ENCODE measurements at places on chromosomes 2 and 18. TPM values are rescaled to one million over a fixed set of nuclear protein-coding genes. Genes with fewer than 3 reads are reported as not detected.
A peak's percentile ranks its signal among the peaks of the same experiment; 100 is the strongest.

CCDC178 gene
- not detected for total RNA-seq

KRTCAP3 gene
- not detected for total RNA-seq

SLC14A1 gene
- total RNA-seq, result 0.34 TPM

XIRP2 gene
- 0.06 TPM for total RNA-seq

PRSS56 gene
- total RNA-seq, result 0.40 TPM

REG1A gene
- total RNA-seq, result not detected

MALL gene
- not detected for total RNA-seq

GREB1L gene
- total RNA-seq, result 15.2 TPM

C2orf78 gene
- total RNA-seq, result not detected

XPO1 gene
- 187 TPM for total RNA-seq

CD302 gene
- total RNA-seq, result 9.0 TPM

RPRD1A gene
- total RNA-seq, result 42.1 TPM

GRCh38 chr2:71878626-71879508 is 268.8 kb downstream of the CYP26B1 start:
- DNase-seq, result no peak

GRCh38 chr2:11387843-11388242 is 43.4 kb upstream of the ROCK2 start:
- no peak for DNase-seq

GRCh38 chr18:58529714-58530354 is 99.1 kb downstream of the ALPK2 start:
- peak; percentile 60 for DNase-seq

DNA sequence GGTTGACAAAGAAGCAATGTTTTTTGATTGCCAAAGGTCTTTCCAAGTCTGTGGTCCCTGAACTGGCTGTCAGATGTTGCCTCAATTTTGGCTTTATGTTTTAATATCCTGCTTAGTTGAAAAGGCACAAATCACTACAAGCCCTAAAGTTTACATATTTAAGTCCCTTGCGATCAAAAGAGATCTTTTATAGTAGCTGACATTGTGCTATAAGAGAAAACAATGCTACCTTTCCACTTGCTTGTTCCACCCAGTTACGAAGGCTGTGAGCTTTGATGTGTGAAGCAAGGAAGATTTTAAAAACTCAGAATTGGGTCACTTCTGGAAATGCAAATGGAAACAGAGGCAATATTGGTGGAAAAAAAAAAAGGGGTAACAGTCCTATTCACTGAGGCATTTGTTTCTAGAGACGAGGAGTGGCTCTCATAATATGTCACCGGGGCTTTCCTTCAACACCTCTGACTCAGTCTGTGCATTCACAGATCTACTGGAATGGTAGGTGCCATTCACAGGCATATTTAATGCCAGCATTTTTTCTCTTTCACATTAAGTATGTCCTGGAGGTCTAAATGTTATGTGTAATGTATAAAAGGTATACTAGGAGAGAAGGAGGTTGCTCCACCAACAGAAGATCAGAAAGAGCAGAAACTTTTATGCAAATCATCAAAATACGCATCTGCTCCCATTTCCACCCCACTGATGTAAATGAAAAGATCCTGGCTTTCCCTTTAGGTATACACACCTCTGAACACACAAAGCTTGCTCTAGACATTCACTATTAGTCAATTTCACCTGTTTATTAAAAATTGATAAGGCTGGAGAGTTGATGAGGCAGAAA is 91.8 kb downstream of the TGIF1 start:
- no peak for DNase-seq

GRCh38 chr18:27411013-27411412 is 225.9 kb upstream of the CHST9 start:
- DNase-seq, result no peak

DNA sequence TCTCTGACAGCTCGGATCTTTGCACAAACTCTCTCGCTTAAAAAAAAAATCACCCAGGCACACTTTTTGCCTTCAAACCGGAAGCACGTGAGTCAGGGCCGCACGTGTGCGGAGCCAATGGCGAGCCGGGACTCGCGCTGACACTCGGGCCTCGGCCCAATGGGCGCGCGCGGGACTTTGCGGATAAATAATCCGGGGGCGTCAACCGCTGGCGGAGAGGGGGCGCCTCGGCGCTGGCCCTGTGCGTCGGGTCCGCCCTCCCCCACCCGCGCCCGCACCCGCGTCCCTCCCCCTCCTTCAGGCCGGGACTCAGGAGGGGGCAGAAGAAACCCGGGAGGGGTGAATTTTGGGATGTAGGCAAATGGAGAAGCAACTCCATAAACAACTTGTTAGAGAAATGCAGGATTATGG is 319 bp upstream of the EN1 start:
- DNase-seq, result peak; percentile 94

GRCh38 chr2:15364561-15364960 is 196.6 kb downstream of the NBAS start:
- DNase-seq, result no peak

- DNase-seq, result no peak
Observed at GRCh38 chr2:236904389-236905263, 181.1 kb upstream of the COPS8 start.

- no peak for DNase-seq
Observed at GRCh38 chr2:240812301-240812680, 7.7 kb downstream of the KIF1A start.

- peak; percentile 7 for DNase-seq
Observed at GRCh38 chr2:148124271-148124670, 103.4 kb downstream of the MBD5 start.

- DNase-seq, result no peak
Observed at GRCh38 chr2:54577944-54578647, 122.0 kb downstream of the SPTBN1 start.

DNA sequence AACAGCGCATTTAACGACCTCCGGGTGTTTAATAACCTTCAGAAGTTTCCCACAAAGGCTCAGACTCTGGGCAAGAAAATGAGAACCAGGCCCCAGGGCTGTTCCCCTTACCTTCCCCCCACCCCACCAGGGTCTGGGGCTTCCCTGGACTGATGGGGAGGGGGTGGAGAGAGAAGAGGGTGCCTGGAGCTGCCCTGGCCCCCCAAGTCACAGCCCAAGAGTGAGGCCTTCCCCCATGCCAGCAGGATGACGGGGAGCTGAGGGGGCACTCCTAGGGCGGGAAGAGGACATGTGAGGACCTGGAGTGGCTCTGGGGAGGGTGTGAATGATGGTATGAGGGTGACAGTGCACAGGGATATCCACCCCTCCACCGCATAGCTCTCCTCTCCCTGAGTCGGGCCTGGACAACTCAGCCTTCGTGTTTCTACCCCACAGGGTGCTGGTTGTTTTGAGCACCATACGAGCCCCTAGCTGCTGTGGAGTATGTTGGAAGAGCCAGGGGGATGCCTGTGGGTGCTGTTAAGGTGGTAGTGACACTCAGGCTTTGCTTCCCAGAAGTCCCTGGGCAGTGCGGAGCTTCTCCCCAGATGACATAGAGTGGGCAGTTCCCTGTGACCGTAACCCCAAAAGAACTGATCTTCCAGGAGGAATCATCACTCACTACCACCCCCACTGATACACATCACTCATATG is 3.9 kb downstream of the PKDCC start:
- DNase-seq, result no peak

- no peak for DNase-seq
Observed at GRCh38 chr2:181751266-181752030, 71.1 kb upstream of the NEUROD1 start.

DNA sequence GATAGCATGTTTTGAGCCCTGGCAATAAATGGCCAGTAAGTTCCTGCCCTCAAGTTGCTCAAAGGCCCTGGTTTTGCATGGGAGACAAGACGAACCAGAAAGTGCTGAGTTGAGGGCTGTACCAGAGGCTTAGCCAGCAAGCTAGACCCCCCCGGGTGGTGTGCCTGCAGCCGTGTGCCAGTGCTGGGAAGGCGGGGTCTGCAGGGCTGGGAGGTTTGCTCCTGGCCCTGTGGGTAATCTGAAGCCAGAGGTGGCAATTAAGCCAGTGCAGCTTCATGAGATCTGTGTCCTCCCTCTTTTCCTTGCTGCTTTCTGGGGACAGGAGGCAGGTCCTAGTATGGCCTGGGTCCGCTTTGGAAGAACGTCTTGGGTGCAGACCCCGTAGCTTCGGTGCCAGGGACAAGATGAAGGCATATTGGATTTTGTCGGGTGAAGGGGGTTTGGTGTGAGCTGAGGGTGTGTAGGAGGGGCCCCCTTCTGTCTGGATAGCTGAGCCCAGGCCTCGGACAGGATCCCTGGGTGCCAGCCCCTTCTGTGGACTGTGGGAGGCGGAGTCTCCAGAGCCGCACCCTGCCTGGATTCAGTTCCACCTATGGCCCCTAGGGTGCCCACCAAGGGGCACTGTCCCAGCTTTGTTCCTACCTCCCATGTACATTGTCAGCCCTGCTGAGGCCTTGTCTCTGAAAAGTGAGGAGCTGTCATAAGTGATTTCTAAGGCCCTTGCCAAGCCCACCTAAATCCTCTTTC is 15.6 kb downstream of the ATOH8 start:
- peak; percentile 82 for DNase-seq

DNA sequence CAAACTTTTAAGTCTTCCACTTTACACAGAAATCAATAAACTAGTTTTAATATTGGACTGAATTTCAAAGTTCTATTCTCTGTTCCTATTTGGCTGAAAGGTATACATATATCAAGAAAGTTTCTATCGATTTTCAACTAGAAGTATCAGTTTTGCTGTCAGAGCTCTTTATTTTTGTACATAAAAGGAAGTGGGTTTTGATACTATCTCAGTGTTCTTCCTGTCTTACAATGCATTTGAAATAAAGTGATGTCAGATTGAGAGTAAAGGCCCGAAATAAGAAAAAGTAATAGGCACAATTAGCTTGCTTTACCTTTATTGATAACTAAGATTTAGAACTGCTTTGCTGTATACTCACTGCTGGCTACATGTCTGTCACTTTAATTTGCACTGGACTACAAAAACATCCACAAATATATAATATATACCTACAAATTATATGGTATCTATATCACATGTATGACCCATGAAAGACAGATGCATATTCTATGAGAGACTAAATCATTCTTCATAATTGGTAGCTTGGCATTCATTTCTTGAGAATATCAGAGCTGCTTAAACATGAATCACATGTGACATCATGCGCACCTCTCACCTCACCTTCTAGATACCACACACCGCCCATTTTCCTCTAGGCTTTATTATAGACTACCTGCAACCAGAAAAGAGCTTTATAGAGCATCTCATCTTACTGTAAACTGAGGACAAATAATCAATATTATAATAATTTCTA is 83.6 kb downstream of the ASXL2 start:
- no peak for DNase-seq

DNA sequence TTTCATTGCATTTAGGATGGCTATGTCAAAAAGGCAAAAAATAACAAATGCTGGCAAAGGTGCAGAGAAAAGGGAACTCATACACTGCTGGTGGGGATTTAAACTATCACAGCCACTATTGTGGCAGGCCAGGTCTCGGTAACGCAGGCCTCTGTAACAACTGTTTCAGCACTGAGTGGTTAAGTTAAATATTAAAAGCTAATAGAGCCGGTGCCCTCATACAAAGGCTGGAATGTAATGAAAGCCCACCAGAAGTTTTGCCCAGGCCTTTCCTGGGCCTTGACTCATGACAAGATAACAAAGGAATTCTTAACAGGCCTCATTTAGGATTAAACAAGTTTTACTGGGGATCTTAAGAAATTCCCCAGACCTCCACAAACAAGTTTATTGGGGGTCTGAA is 10.7 kb downstream of the MERTK start:
- no peak for DNase-seq

DNA sequence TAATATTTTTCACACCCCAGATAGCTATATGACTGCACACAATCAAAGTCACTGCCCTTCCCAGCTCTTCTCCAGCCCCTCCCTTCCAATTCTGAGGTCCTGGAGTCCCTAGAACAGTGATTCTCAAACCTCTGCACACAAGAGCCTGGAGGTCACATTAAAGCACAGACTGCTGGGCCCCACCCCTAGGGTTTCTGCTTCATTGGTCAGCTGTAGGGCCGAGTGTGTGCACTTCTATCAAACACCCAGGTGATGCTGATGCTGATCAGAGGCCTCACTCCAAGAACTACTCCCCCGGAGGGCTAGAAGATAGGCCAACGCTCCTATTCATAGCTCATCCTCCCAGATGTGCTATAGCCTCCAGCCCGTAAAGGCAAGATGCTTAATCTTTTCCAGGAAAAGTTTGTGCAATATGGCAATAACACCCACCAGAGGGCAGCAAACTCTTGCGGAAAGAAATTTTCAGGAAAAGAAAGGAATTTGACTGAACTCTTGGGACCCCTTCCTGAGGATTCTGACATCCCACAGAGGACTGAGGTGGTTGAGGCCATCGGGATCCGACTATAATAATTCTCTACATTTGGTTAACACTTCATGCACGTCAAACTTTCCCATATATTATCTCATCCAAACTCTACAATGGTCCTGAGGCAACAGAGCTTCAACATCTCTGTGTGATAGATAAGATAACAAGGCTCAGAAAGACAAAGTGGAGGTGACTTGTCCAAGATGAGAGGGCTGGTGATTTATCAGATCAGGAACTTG is 194.2 kb upstream of the PKDCC start:
- peak; percentile 59 for DNase-seq

DNA sequence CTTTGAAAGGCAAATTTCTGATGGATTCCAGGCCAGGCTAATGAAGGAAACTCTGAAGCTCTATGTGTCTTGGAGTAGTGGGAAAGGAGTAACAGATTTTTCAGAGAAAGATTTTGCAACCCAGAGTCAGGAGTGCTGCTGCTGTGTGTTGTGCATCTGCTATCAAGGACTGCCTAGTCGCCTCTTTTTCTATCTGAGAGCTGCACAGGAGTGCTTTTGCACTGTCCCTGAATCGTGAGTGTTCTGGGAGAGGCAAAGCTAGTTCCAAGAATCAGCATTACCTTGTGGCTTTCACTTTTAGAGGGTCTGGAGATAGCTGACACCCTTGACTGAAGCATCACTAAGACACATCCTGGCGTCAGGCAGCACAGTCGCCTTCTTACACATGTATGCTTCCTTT is 336.4 kb downstream of the PARD3B start:
- DNase-seq, result no peak

Data from LHCN-M2 (cell line).